Vagina (tissue), 2 donors: ENCODE measurements at places on chromosomes 6 and 20. TPM values are rescaled to one million over a fixed set of nuclear protein-coding genes. Genes with fewer than 3 reads are reported as not detected.

GRCh38 chr6:15449011-15449410 lies 203.1 kb downstream of the JARID2 start:
- no peaks in the 10 kb centered on the region for H3K36me3 ChIP-seq
- H3K27me3 ChIP-seq = no peaks in the 10 kb centered on the region
- no peak overlapping the region for H3K27ac ChIP-seq
- H3K4me1 ChIP-seq = peaks cover 25% of the 10 kb centered on the region
- no peak overlapping the region for H3K4me3 ChIP-seq

- H3K27me3 ChIP-seq = no peaks in the 10 kb centered on the region
- peak overlapping the region; percentile 56 for H3K27ac ChIP-seq
- H3K4me3 ChIP-seq = no peak overlapping the region
- no peak for DNase-seq
- peaks cover 14% of the 10 kb centered on the region for H3K4me1 ChIP-seq
Measured at GRCh38 chr6:1903780-1904465, 294.2 kb downstream of the FOXC1 start.

GRCh38 chr20:36466089-36466488 lies 75.2 kb upstream of the MYL9 start:
- H3K36me3 ChIP-seq = no peaks in the 10 kb centered on the region
- DNase-seq = no peak
- H3K4me3 ChIP-seq = no peak overlapping the region
- H3K27ac ChIP-seq = peak overlapping the region; percentile 99

Gene PSORS1C2
- total RNA-seq = not detected

GRCh38 chr6:168540713-168541291 lies 99.8 kb downstream of the SMOC2 start:
- no peaks in the 10 kb centered on the region for H3K36me3 ChIP-seq
- H3K27ac ChIP-seq = no peak overlapping the region
- no peak overlapping the region for H3K4me3 ChIP-seq
- no peak for DNase-seq

Gene TNNC2
- not detected for total RNA-seq
